ENCODE measurements at places on chromosomes 13 and 19.

DNA sequence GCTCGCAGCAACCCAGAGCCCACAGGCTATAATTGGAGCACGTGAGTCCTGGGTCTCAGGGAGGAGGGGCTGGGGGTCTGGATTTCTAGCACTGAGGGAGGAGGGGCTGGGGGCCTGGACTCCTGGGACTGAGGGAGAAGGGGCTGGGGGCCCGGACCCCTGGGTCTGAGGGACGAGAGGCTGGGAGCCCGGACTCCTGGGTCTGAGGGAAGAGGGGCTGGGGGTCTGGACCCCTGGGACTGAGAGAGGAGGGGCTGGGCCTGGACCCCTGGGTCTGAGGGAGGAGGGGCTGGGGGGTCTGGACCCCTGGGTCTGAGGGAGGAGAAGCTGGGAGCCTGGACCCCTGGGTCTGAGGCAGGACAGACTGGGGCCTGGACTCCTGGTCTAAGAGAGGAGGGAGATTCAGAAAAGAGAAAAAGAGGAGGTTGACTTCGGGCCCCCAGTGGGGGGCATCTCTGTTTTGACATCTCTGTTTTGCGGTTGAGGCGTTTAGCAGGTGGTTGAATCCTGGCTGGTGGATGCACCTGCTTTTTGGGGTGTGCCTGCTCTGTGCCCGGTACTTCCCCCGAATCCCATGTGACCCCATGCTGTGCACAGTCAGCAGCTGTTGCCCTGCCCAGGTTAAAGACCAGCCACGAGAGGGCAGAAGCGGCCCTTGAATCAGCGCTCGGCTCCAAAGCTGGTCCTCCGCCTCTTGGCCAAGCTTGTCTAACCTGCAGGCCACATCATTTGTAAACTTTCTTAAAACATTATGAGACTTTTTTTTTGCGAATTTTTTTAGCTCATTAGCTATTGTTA is 10.5 kb downstream of the PVR start:
- no peak for DNase-seq

DNA sequence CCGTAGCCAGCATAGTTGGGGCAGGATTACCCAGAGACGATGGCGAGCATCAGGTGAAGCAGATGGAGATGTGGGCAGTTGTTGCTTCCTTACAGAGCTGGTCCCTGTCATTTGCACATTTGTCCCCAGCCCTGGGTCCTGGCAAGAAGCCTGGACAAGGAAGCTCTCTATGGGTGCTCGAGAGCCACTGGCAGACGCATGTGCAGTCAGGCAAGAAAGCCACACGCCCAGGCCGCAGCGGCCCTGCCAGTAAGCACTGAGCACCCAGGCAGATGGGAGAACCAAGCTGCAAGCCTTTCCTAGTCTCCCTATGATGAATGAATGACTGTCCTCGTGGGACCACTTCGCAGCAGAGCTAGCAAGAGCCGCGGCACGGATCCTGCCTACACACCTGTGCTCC is 182.8 kb downstream of the FOXO1 start:
- no peak for DNase-seq

DNA sequence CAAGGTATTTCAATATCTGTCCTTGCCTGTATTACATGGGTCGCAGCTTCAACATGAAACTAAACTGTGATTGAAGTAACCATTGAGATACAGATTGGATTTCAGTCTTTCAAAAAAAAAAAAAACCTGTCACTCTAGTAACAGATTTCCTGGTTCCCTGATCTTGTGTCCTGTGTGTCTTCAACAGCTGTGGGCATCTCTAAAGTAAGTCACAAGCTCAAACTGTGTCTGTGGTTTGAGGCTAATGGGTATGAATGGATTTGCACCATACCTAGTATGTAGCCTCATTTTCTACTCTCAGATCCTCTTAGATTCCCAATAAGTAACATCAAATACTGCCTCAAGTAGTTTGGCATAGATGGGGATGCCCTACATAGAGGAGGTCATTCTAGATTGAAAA is 300.1 kb downstream of the COG6 start:
- DNase-seq: no peak

GRCh38 chr13:21235174-21235573 is 58.7 kb downstream of the MRPL57 start:
- DNase-seq: no peak

DNA sequence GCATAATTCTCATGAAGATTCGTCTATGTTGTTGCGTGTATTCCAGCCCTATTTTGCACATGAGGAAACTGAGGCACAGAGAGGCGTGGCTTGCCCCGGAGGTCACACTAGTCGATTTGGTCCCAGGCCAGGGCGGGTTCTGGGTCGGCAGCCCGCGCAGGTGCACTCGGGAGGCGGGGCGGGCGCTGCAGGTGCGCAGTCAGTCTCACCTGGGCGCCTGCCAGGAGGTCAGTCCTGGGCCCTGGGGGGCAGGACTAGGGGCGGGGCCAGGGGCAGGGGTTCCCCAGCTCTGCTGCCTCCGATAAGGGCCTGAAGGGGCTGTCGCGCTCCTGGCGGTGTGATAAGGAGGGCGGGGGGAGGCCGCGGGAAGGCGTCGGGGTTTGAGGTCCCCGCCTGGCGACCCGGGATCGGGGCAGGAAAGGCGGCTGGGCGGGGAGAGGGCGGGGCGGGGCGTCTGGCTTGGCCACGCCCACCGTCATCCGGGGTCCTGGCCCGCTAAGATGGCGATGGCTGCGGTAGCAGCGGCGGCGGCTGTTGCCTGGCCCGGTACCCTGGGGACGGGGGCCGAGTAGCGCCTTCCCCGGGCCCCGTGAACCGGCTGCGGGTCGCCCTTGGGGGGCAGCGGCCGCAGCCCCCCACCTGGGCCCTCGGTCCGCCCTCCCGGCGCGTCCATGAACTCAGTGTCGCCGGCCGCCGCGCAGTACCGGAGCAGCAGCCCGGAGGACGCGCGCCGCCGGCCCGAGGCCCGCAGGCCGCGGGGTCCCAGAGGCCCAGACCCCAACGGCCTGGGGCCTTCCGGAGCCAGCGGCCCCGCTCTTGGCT is at the start of gene ATG4D:
ATG4D (plus strand) TSS at position 485 of the 822 bp plus-strand sequence; CDS start at position 672, 187 bp downstream.
- peak; percentile 74 for DNase-seq

DNA sequence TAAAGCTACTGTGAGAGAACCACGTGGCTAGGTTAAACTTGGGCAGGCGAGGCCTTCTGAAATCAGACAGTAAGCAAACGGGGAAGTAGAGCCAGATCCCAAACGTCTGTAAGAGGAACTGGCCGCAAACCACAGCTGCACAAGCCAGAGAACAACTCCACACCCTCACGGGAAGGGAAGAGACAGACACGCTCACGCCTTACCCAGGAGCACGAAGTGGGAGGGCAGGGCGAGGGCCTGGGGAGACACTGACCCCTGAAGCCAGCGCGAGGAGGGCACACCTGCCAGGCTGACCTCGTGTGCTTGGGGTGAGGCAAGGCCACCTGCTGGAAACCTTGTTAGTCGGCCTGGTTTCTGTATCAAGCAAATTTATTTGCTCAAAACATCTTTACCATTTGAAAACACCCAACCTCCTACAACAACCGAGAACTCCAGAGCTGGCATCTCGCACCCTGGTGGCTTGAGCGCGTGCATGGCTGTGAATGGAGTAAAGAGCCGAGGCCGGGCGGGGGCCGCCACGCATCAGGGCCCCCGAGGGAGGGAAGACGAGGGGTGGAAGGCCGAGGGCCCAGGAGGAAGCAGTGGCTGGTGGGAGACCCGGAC is 7.3 kb downstream of the POLR2E start:
- DNase-seq: no peak

DNA sequence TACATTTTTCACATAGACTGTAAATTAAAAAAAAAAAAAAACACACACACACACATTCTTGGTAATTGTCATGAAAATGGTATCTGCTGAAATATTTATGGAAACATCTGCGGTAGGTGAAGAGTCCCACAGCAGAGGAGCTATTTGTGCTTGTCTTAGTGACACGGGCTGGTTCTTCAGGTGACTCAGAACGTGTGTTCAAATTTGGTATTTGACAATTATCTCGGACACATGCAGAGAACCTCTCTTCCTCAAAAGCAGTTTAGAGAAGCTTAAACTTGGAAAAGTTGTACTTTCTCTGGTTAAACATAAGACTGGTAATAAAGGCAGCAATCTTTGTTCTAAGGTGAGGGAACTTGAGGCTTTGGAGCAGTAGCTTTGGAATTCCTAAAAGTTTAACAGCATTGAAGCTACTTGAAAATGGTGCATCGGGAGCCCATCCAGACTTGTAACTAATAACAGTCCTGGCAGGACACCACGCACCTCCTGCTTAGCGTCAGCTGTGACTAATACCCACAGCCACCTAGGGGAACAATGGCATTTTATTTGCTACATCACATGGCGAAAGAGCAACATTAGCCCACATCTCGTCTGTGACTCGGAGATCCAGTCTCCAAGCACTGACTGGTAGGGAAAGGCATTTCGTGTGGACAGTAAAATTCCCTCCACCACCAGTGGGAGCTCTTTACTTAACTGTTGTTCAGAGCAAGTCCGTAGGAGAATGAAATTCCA is 1505.1 kb upstream of the SLC10A2 start:
- peak; percentile 80 for DNase-seq

GRCh38 chr13:19152403-19152802 is 29.2 kb downstream of the TUBA3C start:
- DNase-seq: no peak

DNA sequence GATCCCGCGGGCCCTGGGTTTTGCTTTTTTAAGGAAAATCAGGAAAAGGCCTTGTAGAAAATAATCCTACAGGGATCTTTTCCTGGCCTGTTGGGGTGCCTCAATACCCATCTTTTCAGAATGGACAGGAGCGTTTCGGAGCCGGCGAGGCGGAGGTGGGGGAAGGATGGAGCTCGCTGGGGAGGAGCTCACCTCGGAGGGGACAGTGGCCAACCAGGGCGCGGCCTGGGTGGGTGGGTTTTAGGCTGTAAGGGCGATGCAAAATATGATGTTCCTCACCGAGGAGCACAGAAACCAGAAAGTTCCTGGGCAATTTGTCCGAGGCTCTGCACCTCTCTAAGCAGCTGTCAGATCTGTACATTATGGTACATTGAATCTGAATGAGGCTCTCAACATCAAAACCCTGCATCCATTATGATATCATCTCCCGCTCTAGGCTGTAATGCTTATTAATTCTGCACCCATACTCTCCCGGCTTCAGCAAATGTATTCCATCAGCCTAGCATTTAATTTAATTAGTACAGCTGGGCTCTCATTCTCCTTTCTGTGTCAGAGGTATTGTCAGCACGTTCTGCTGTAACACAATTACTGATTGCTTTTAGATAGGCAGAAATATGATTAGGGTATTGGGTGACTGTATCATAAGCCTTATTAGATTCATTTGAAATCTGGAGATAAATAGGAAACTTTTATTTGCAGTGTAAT is 90.3 kb upstream of the SOX1 start:
- peak; percentile 58 for DNase-seq

- no peak for DNase-seq
Measured at GRCh38 chr19:5392486-5392885, 51.9 kb upstream of the PTPRS start.

GRCh38 chr19:7781157-7781556 is 18.1 kb downstream of the CLEC4M start:
- no peak for DNase-seq

DNA sequence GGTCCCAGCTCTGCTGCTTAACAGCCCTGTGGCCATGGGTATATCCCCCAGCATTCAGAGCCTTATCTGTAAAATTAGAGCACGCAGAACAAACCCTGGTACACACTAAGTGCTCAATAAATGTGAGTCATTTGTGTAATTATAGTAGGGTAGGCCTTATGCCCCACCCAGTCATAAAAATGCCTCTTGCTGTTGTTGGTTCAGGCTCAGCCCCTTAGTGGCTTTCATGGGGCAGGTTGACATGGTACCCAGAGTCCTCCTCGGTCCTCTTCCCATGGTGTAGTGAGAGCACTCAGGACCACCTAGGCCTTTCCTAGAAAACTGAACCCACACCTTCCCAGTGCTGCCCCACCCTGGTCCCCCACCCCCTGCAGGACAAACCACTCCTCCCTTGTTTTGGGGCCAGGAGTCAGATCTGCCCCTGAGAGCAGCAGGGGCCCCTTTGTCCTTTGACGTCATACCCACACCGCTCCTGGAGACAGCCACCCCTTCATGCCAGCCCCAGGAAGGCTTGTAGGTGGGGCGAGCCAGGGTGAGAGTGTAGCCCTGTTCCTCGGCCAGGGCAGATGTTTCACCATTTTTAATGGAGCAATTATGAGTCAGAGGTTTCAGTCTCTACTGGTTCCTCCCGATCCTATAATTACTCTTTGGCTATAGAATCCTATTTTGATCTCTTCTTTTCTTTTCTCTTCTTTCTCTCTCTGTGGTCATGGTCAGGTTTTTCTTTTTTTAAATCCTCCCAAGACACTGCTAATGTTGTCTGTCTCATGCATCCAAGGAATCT is 36.8 kb downstream of the ACTN4 start:
- peak; percentile 88 for DNase-seq

GRCh38 chr19:18229915-18230314 is 3.7 kb upstream of the PDE4C start:
- no peak for DNase-seq

- DNase-seq: peak; percentile 72
Measured at GRCh38 chr13:99982036-99982730, 599 bp downstream of the ZIC2 start.

DNA sequence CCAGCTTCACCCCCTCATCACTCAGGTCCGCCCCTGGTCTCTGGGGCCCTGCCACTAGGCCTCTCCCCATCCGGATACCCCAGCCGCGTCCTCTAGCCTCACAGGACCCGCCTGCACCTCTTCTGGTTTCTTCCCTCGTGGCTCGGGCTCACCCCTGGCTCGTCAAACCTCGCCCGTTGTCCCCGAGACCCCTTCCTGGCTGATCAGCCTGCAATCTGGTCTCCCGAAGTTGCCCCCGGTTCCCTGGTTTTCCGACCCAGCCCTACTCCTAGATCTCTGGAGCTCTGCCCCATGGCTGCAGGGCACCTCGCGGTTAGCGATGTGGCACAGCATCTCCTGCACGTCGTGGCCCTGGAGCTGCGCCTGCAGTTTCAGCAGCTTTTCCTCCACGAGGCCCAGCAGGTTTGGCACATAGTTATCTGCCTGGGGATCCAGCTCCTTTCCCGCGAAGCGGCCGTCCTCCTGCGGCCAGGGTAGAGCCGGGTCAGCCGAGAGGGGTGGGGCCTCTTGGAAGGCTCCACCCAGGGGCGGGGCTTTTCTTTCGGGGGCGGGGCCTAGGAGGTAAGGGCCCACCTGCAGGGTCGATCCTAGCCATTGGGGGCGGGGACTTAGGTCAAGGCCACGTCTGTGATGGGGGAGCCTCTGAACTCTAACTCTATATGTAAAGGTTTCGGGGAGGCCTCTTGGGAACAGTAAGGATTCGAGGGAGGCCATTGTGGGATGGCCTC is 2.4 kb upstream of the RGL3 start:
- DNase-seq: no peak

GRCh38 chr19:18000480-18000914 is 7.5 kb upstream of the ARRDC2 start:
- DNase-seq: no peak

GRCh38 chr13:72552731-72553130 is 174.7 kb downstream of the MZT1 start:
- no peak for DNase-seq

GRCh38 chr19:48194041-48194843 is 23.8 kb downstream of the ZSWIM9 start:
- no peak for DNase-seq
